ENCODE measurements at places on chromosomes 3 and 15.

DNA sequence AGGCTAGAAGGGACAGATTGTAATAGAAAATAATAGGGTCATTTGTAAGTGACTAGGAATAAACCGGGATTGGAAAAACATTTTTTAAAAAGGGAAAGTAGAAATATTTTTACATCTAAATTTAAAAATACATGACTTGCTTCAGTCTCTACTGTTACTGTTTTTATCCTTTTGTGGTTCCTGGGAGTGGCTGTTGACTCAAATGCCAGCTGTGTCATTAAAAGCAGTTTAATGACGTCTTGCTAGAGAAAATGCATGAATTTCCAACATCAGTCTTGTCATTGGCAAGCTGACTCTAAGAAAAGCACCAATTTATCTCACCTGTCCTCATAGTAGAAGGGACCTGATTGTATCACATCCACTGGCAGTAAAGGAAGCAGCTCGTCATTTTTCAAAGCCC lies 16.7 kb upstream of the LCMT2 start:
- DNase-seq: no peak

DNA sequence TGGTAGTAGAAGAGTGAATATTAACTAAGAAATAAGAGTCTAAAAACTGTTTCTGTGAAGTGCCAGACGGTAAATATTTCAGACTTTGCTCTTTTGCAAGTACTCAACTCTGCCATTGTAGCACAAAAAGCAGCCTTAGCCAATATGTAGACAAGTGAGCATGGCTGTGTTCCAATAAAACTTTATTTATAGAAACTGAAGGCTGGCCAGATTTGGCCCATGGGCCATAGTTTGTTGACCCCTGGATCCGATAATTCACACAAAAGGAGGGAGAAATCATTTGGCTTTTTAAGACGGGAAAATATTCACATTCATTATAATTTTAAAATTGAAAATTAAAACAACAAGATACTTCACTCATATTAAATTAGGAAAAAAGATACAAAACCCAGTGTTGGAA lies 15.4 kb downstream of the EID1 start:
- no peak for DNase-seq

GRCh38 chr3:12230877-12231276 lies 58.0 kb upstream of the PPARG start:
- DNase-seq: no peak

DNA sequence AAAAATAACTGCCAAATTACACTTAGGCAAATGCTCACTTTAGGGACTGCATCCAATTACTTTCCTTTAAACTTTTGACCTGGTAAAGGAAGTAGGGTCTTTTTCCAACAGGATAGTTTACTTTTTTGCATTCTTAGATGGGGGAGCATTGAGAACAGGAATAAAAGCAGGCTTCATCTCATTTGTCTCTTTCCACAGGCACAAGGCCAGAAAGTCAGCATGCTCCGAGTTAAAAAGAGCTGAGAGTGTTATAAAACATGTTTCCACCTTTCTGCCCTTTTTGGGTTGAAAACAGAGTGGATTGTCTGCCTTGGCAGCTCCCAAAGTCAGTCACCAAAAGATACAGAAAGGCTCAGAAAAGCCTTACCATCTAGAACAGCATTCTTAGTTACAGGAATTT lies 404.9 kb upstream of the ALCAM start:
- DNase-seq: no peak

- no peak for DNase-seq
These were observed 33.8 kb downstream of the TXNRD3 start for GRCh38 chr3:126621171-126621570.

- DNase-seq: no peak
These were observed 75.1 kb downstream of the CLDN11 start for GRCh38 chr3:170493712-170494182.

GRCh38 chr3:46095307-46095706 lies 68.0 kb upstream of the XCR1 start:
- no peak for DNase-seq

DNA sequence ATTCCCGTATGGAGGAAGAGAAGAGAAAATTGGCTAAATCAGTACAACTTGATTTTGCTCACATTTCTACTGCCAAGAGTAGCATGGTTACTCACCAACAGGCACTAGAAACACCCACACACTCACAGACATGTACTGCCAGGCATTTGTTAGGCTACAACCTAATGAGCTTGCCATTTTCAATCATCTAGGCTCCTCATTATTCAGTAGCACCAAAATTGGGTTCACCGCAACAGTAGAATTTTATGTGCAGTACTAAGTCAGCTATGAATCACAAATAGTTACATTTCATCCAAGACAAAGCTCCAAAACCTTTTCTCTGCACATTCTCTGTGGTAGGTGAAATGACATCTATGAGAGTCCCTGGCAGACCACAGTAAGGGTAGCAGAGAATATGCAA lies 15.0 kb upstream of the THUMPD3 start:
- DNase-seq: no peak

DNA sequence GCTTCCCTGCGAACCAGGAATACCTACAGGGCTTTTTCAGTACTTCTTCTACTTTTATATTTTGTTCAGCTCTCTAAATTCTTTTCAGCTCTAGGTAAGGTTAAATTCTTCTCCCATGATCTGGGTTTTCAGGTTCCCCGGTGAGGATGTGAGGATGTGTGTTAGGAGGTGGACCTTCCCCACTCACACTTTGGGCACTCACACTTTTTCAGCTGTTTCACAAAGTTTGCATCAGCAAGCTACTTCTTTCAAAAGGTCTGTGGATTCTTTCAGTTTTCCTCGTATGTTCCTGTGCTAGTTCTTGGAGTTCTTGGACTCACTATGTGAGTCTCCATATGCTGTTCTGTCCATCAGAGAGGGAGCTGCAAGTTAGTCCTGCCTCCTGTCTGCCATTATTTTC lies 13.9 kb upstream of the OR5K2 start:
- DNase-seq: no peak

- no peak for DNase-seq
These were observed 176.1 kb upstream of the THBS1 start for GRCh38 chr15:39404767-39405181.

GRCh38 chr15:68626283-68626682 lies 47.5 kb downstream of the CORO2B start:
- DNase-seq: no peak

DNA sequence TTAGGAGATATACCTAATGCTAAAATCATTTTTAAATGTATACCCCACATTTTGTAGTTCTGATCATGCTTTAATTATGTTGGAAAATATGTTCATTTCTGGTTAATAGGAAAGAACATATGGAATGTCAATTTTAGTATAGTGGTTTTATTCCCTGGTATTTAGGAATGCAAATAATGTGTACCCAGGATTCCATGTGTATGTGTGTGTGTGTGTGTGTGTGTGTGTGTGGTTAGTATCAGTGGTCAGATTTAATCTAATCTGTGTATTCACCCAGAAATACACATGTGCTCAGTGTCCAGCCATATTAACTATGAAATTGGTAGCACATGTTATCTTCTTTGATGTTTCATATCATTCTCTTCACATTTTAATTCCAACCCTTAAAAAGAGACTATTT lies 233.5 kb upstream of the DCBLD2 start:
- DNase-seq: no peak

- no peak for DNase-seq
These were observed 127.8 kb downstream of the EEFSEC start for GRCh38 chr3:128281056-128281455.

GRCh38 chr15:91866971-91867372 lies 13.5 kb downstream of the SLCO3A1 start:
- no peak for DNase-seq

GRCh38 chr3:108100906-108101660 lies 10.3 kb upstream of the CD47 start:
- no peak for DNase-seq

GRCh38 chr3:2354702-2355101 lies 256.0 kb downstream of the CNTN4 start:
- no peak for DNase-seq

GRCh38 chr3:137852391-137852830 lies 88.3 kb downstream of the SOX14 start:
- no peak for DNase-seq

DNA sequence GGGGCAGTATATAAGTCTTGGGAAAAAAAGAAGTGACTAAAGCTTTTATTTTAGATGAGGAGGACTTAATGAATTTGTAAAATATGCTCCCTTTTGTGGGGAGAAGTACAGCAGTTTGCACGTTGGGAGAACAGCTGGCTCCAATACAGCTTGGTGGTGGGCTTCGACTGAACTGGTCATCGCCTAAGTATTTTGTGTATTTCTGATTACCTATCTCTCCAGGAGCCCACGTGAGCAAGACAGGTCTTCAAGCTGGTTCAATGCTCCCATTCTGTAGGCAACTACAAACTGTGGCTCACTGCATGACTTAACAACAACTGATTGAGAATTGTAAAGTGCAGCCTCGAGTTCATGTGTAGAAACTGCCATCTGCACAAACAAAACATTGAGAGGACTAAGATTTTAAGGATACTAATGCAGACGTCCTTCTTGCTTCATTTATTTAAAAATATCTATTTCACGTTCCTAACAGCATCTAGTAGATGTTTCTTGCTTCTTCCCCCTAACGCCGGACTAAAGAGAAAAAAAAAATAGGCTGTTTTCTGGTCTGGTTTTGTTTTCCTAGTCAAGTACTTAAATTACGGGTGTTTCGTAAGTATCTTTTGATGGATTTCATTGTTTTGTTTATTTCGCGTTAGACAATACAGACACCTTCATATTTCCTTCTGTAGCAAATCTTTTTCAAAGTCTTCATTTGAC lies 1.4 kb upstream of the GREM1 start:
- DNase-seq: no peak

GRCh38 chr3:179719048-179719734 lies 66.4 kb downstream of the USP13 start:
- DNase-seq: no peak

DNA sequence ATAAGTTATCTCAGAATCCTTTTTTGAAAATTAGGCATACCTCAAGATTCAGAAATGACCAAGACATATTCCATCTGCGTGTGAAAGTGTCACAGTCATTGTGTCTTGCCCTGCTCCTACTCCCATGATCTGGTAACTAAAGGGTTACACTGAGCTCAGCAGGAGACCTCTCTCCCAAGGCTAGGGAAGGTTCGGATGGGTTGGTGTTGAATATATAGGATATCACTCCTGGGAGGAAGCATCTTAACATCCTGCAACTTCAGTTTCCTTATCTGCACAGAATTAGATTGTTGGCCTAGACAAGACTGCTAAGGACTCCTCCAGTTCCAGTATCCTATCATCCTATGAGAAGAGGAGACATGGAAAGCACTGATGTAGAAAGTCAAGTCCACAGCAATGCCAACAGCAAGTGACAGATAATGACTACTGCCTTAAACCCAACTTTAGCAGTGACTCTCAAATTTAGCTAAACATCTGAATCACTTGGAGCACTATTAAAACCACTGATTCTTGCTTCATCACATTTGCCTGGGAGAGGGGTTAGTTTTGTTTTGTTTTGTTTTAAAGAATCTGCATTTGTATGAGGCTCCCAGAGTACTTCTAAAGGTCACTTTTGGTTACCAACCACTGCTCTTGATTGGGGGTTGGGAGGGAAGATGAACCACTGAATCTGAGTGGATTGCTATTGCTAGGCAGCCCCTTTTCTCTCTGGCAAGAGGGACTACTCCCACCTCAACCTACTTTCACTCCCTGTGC lies 9.7 kb downstream of the ADAMTS9 start:
- DNase-seq: no peak

DNA sequence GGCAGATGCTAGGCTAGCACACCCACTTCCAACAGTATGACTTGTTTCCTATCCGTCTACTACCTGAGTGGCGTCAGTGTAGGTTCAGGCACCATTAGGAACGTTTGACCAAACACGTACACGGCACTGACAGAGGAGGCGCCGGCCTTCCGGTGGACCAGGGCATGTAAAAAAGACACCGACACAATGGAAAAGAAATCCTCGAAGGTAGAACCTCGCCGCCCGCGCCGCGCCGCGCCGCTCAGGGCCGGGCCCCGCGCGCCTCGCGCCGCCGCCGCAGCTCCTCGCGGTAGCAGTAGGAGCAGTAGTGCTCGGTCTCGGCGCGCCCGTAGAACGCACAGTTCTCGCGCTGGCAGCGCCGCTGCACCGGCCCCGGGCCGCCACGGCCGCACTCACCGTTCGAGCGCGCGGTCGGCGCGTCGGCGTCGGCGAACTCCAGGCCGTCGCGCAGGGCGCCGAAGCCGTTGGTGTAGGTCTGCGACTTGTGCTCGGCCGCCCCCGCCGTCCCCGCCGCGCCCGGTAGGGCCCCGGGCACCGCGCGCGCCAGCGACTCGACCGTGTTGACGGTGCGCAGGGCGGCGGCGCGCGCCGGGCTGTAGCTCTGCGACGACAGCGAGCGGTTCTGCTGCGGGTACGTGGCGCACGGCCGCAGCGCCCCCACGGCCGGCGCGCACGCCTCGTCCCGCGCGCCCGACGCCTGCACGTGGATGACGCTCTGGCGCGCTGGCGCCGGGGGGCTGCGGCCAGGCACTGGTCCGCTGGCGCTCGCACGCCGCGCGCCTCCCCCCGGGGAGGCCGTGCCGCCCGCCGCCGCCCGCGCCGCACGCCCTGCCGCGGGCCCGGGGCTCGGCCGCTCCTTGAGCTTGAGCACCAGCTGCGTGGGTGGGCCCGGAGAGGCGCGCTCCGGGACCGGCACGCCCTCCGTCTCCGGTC lies 156.7 kb downstream of the KLF13 start:
- peak; percentile 58 for DNase-seq

GRCh38 chr15:25179673-25180511 lies 225.1 kb downstream of the SNRPN start:
- peak; percentile 46 for DNase-seq

GRCh38 chr3:158642474-158643210 lies 1.7 kb upstream of the GFM1 start:
- DNase-seq: no peak

DNA sequence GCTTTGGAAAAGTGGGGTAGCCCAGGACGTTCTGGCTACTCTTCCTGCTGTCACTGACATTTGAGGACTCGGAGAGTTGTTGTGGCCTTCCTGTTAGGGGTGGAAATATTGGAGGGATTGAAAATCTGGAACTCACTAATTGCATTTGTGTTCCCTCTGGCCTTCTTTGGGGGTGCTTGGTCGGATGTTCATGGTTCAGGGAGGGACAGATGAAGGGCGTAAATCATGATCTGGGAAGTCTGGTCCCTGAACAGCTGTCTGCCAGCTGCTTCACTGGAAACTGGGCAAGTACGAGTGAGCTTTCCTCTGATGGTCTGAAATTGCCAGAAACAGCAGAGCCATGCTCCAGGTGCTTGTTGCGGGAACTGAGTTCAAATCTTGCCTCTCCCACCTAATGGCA lies 327.8 kb upstream of the C2CD4B start:
- DNase-seq: no peak

- no peak for DNase-seq
These were observed 101.9 kb downstream of the GRM7 start for GRCh38 chr3:6962801-6963200.

- DNase-seq: no peak
These were observed 79.9 kb upstream of the RGMA start for GRCh38 chr15:93168910-93169309.

All from left forelimb (tissue), 1 donor.